RPMI7951 (cell line): ENCODE measurements at places on chromosomes 3 and 15.
A peak's percentile ranks its signal among the peaks of the same experiment; 100 is the strongest.

- DNase-seq: no peak
Measured at GRCh38 chr15:41809526-41810220, 18.2 kb upstream of the JMJD7 start.

DNA sequence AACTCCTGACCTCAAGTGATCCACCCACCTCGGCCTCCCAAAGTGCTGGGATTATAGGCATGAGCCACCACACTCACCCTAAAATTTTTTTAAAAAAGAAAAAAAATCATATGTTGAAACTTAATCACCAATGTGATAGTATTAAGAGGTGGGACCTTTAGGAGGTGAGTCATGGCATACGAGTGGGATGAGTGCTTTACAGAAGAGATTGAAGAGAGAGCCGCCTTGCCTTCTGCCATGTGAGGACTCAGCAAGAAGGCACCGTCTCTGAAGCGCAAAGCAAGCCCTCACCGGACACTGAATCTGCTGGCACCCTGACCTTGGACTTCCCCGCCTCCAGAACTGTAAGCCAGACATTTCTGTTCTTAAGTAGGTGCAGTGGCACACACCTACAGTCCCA lies 5.5 kb downstream of the ARPIN start:
- no peak for DNase-seq

- DNase-seq: peak; percentile 92
Measured at GRCh38 chr15:52653431-52653964, 25.7 kb downstream of the ATOSA start.

- peak; percentile 74 for DNase-seq
Measured at GRCh38 chr3:107846279-107846852, 244.5 kb downstream of the CD47 start.

DNA sequence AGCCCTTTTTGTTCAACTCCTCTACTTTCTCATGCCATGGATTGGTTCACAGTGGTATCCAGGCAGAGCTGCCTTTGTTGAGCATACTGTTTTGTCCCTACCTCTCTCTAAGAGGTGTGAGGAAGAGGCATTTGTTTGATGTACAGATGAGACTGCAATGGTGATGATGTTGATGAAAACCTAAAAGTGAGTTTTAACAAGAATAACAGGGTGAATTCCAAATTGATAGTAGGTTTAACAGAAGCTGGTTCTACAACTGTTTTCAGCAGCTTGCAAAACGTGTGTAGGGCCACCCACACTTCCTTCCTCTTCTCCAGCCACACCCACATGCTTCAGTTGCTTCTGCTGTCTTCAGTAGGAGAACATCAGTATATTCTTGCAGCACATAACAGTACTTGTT lies 10.2 kb downstream of the SNRK start:
- DNase-seq: no peak

- no peak for DNase-seq
Measured at GRCh38 chr15:99435113-99435695, 130.6 kb upstream of the MEF2A start.

GRCh38 chr3:137304313-137305056 lies 346.7 kb downstream of the IL20RB start:
- no peak for DNase-seq

GRCh38 chr3:21654662-21655061 lies 96.3 kb downstream of the ZNF385D start:
- no peak for DNase-seq

DNA sequence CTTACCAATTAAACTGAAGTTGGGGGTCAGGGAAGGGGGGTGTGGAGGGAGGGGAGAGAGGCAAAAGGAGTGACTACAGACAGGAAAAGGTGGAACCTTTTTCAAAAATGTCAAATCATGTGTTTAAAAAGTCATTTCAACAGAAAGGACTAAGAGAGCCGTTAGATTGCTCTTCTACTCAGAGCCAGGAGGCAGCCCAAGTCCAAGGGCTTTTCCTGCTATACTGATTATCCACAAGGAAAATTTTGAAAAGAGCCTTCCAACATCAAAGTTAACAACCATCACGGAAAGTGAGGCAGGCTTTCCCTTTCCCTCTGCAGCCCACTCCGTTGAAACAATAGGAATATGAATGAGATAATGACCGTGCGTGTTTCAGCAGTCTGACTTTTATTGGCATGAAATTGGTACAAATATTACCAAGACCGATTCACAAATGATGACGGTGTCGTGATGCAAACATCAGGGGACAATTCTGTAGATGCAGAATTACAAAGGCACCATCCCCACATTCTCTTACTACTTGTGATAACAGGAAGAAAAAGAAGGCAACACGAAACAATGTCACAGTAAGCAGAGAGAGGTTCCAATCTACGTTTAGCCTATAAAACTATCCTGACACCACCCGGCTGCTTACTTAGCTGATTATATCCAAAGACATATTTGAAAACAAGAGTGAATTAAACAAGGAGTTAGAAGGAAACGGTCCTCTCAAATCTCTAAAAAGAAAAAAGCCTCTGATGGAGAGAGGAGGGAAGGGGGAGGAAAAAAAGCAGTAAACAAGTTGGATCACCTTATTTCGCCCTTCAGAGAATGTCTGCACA lies 453.7 kb downstream of the FOXP1 start:
- peak; percentile 42 for DNase-seq

- DNase-seq: no peak
Measured at GRCh38 chr3:111952866-111953450, 25.9 kb upstream of the ABHD10 start.

DNA sequence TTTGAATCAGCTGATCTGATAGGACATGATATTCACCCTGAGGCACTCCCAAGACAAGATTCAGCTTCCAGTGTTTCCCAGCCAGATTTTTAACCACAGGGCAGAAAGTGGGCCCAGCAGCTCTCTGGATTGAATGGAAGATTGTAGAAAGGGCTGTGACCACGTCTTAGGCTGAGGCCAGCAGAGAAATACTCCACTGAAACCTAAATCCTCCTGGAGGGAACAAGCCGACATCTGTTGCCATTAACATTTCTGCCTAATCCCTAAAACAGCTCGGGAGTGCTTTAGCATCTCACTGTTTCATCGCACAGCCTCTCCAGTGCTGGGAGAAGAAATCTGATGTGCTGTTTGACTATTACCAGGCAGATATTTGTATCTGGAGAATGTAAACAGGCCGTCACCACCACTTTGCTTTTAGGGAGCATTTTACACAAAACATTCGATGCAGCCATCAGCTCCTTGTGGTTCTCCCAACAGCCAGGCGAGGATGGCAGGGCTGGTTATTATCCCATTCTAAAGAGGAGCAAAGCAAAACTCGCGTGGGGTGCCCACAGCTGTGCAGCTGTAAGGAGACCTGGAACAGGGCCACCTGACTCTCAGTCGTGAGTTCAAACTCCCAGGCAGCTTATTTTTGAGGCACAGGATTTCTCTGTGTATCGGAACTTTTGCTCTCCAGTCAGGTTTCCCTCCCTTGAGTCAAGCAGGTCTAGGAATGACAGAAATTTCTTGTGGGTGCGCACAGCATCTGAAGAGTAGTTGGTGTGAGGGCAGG lies 117.4 kb downstream of the LIPC start:
- DNase-seq: peak; percentile 42

- no peak for DNase-seq
Measured at GRCh38 chr15:56533731-56534403, 68.9 kb upstream of the MNS1 start.

DNA sequence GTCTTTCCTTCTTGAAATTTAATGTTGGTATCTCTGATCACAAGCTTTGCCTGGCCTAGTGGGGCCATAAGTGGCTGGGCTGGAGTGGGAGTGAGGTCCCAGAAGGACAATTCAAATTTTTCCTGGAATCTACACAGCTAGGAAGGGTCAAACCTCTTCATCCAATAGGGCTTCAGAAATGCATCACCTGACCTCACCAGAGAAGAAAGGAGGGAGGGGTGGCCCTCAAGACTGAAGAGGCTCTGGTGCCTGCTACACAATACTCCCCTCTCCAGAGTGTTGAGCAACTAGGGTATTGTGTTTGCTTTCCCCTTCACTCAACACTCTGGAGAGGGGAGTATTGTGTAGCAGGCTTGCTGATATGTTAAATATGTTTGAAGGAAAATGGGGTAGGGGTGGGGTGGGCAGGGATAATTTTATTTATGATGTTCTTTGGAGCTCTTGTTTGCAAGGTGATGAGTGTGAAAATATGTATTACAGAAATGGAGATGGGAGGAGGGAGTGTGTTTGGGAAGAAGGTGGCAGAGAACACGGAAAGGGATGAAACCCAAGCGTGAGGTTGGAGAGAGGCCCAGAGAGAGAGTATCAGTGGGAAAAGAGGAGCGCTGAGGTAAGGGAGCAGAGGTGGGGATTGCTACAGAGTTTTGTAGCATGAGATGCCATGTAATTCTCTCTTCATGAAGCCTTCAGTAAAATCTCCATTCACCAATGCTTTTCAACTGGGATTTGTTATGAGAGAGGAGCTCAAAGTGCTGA lies 5.7 kb upstream of the KLHL24 start:
- no peak for DNase-seq

GRCh38 chr15:32674681-32675080 lies 33.2 kb downstream of the SCG5 start:
- DNase-seq: no peak

DNA sequence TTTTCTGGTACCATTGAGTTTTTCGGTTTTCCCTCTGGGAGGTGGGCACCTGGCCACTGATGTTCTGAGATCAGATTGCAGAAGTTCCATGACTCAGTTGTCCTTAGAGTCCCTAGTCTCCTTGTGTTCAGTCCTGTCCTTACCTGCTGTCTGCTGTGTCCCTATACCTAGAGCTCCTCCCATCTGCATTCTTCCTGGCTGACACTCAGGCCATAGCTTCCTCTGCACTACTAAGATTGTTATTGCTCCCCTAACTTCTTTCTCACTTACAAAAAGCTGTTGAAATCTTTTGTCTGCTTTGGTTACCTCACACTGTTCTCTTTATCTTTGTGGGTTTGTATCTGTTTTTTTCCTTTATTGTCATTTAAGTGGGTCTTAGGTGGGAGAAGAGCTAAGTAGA lies 13.2 kb downstream of the USP3 start:
- DNase-seq: no peak

DNA sequence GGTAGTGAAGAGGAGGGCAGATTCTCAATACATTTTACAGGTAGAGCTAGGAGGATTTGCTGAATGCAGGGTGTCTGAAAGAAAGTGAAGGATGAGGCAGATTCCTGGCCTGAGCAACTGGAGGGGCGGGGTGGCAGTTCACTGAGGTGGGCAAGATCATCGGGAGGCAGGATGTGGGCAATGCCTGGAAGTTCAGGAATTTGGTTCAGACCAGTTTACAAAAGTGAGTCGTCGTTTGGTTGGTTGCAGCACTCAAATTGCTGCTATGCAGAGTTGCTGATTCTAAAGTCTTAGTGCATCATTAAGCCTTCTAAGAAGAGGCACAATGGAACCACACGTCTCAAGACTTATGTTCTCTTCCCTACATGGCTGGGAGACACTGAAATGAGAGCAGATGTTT lies 134.0 kb downstream of the MFSD1 start:
- DNase-seq: peak; percentile 71

- DNase-seq: peak; percentile 73
Measured at GRCh38 chr3:56291244-56291680, 177.0 kb downstream of the ERC2 start.

GRCh38 chr3:132652640-132653270 lies 6.9 kb downstream of the ACAD11 start:
- peak; percentile 34 for DNase-seq

- DNase-seq: no peak
Measured at GRCh38 chr3:130543322-130543721, 26.3 kb downstream of the COL6A6 start.

DNA sequence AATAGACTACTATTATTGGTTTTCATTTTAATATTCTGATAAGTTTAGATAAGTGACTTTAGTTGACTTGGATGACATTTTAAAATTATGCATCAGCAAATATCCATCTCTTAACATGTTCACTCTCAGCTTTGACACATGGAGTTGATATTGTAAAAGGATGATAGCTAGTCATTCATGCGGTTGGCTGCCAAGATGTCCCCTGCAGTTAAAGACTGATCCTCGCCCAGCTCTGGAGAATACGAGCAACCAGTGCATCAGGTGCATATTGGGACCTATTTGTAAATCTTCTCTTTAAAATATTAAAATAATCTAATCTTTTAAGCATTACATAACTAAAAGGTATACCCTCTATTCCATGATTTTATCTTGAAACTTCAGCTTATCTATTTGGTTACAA lies 41.9 kb downstream of the EPHB1 start:
- DNase-seq: no peak

- no peak for DNase-seq
Measured at GRCh38 chr3:163552659-163552966, 1525.7 kb downstream of the SI start.

DNA sequence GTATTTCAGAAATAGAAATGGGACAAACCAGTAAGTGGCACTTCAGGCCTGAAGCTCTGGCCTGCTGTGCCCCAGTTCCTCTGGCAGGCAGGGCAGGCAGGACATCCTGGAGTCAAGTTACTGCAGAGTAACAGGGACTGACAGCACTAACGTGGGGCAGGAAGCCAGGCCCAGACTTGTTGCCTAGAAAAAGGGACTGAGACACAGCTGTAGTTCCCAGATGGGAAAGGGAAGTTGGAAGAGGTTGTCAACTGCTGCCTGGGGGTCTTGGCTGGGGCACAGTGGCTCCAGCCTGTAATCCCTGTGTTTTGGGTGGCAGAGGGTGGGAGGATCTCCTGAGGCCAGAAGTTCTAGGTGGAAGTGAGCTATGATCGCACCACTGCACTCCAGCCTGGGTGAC lies 171.9 kb downstream of the FMN1 start:
- DNase-seq: peak; percentile 88

- DNase-seq: no peak
Measured at GRCh38 chr3:134339913-134340312, 34.3 kb downstream of the AMOTL2 start.

- DNase-seq: no peak
Measured at GRCh38 chr3:65795166-65795565, 243.6 kb downstream of the MAGI1 start.

DNA sequence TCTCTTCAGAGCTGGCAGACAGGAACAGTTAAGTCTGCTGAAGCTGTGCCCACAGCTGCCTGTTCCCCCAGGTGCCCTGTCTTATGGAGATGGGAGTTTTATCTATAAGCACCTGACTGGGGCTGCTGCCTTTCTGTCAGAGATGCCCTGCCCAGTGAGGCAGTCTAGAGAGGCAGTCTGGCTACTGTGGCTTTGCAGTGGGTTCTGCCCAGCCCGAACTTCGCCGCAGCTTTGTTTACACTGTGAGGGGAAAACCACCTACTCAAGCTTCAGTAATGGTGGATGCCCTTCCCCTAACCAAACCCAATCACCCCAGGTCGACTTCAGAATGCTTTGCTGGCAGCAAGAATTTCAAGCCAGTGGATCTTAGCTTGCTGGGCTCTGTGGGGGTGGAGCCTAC lies 91.2 kb downstream of the SLC25A26 start:
- no peak for DNase-seq

GRCh38 chr3:177106184-177106583 lies 91.1 kb downstream of the TBL1XR1 start:
- no peak for DNase-seq

- no peak for DNase-seq
Measured at GRCh38 chr3:50117120-50117519, 28.4 kb downstream of the RBM5 start.

DNA sequence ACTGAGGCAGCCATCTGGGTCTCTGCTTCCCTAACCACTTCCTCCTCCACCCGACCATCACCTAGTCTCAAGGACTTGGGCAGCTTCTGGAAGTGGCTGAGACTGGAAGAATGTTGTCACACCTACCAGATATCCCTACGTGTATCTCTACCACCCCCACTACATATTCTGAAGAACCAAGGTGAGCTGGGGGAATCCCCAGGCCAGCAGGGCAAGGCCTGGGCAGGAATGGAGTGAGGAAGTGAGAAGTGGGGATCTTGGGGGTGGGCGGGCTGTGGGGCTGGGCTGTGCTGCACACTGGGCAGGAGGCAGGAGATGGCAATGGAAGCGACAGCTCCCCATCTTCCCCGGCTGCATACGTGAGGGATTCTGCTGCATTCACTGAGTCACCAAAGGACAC lies 17.5 kb upstream of the ALDH1A3 start:
- no peak for DNase-seq
